ENCODE measurements at places on chromosomes 3 and 15.

- DNase-seq = no peak
Observed at GRCh38 chr3:7667774-7668173, 806.9 kb downstream of the GRM7 start.

DNA sequence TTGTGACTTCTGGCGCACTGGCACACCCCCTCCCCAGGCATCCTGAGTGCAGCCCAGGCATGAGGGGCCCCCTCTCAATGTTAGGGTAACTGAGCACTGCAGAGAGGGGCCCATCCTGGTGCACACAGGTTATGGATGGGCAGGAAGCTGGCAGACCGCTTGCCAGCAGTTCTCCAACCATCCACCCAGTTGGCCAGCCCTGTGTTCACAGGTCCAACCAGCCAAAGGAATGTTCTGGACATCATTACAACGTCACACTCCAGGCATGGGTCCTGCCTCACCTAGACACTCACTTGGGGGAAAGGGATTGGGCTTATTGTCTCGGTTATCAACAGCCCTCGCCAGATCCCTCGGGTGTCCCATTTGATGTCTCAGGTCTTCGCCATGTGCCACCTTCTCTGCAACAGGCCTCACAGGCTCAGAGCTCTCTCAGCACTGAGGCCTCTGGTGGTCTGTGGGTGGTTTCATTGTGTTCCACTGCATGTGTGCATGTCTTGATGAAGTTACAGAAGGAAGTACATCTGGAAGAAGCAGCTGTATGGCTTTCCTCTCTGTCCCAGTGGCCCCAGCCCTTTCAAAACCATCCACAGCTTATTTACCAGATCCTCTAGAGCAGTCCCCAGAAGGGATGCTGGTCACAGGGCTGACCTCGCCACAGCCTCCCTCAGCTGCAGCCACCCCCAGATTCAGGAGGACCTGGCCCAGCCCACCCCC lies 23.7 kb downstream of the ADCY5 start:
- DNase-seq = no peak

DNA sequence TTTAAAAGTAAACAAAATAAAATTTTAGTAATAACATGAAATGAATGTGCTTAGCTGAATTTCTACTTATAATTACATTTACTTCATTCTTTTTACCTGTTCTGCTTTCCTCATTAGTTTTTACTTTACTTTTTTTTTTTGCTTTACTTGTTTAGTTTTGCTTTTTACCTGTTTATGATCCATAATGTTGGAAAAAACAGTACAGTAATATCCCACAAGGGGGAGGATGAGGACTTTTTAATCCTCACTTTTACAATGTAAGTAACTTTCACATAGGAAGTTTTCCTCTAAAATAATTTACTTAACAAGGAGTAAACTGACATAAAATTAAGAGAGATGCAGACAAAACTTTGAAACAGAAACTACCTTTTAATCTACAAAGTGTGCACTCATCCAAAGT lies 268.7 kb downstream of the TBC1D5 start:
- DNase-seq = no peak

- no peak for DNase-seq
Observed at GRCh38 chr3:43726521-43726920, 35.8 kb downstream of the ABHD5 start.

- peak; percentile 51 for DNase-seq
Observed at GRCh38 chr15:31326875-31327668, 437 bp downstream of the KLF13 start.

- DNase-seq = no peak
Observed at GRCh38 chr3:23162934-23163333, 40.2 kb upstream of the UBE2E2 start.

DNA sequence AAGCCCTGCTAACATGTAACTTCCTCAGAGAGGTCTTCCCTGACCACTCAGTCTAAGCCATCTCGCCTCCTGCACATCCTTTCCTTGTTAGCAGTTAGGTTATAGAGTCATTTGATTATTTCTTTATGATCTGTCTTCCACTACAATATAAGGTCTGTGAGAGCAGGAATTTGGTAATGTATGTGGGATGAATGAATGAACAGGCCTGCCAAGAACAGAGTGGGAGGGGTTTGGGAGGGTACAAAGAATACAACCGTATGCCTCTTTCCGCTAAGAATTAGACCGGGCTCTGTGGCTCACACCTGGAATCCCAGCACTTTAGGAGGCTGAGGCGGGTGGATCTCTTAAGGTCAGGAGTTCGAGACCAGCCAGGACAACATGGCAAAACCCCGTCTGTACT lies 32.4 kb upstream of the MYO1E start:
- no peak for DNase-seq

All from activated gamma-delta T cell treated with anti-CD3 and anti-CD28 coated beads, Interleukin-2, amount 50 U/mL, for 16 hours (primary cell).